ENCODE measurements at places on chromosomes 1 and 21. TPM values are rescaled to one million over a fixed set of nuclear protein-coding genes. Genes with fewer than 3 reads are reported as not detected.

Gene CELA2B
- 0.78 TPM for total RNA-seq

Gene SV2A
- total RNA-seq: 4.0 TPM

Gene ID3
- total RNA-seq: 21.1 TPM

Gene PLEKHN1
- total RNA-seq: 0.24 TPM

Gene OVAAL
- 4.1 TPM for total RNA-seq

Gene ILDR2
- 0.13 TPM for total RNA-seq

Gene ASCL5
- not detected for total RNA-seq

DNA sequence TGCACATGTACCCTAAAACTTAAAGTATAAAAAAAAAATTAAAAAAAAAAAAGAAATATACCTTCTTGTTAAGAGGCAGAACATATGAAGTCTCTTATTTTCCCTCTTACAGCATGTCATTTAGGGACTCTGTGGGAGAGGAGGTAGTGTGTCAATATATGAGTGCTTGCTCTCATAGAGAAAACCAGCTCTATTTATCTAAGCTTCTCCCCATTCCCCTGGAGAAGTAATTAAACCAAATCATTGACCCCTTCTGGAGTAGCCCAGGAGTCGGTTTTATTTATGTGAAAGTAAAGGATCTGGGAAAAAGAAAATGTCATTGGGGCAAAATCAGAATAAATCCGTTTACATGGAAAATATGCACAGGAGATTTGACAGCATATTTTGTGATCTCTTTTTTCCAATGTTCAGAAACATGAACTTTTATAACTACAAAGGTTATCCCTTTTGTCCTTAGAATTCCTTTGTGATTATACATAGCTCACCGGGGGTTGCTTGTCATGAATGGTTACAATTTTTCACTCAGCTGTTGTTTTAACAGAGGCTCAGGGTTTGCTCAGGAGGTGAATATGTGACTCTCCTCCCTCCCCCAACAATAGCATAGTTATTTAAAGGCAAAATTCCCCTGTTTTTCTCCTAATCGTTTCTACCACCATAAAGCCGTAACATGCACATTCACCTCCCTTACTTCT lies 114.5 kb upstream of the C1orf21 start:
- DNase-seq: peak; percentile 20

GRCh38 chr1:39508857-39509305 lies 17.4 kb downstream of the BMP8A start:
- DNase-seq: peak; percentile 88

DNA sequence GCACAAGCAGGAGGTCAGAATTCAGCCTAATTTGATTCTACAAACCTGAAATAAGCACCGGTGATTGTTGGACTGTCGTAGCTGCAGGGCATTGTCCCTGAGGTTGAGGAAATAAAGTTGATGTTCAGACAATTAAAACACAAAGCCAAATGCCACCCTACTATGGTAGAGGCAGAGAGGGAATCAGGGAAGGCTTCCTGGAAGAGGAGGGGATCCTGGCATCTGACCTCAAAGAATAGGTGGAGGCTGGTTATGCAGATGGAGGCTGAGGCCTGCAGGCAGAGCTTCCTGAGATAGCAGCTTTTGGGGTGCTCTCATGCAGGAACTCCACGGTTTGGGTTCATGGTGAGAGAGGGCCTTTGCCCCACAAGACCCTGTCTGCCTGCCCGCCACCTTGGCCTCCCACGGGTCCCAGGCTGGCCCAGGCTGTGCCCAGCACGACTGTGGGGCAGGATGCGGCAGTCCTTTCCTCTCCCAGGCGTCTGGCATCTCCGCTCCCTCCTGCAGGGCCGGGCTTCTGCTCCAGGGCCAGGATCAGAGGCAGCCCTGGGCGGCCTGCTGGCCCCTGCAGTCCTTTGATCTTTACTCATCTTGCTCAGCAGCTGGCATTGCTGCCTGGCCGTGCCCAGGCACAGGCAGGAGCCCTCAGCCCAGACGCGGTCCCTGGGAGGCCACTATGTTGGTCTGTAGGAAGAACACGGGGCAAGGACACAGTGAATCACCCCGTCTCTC lies 134.1 kb upstream of the VAMP3 start:
- no peak for DNase-seq

- no peak for DNase-seq
Measured at GRCh38 chr1:235613602-235614001, 36.0 kb downstream of the GNG4 start.

- DNase-seq: no peak
Measured at GRCh38 chr1:65827346-65827745, 34.7 kb downstream of the PDE4B start.

GRCh38 chr1:15394258-15394690 lies 15.4 kb upstream of the EFHD2 start:
- no peak for DNase-seq

DNA sequence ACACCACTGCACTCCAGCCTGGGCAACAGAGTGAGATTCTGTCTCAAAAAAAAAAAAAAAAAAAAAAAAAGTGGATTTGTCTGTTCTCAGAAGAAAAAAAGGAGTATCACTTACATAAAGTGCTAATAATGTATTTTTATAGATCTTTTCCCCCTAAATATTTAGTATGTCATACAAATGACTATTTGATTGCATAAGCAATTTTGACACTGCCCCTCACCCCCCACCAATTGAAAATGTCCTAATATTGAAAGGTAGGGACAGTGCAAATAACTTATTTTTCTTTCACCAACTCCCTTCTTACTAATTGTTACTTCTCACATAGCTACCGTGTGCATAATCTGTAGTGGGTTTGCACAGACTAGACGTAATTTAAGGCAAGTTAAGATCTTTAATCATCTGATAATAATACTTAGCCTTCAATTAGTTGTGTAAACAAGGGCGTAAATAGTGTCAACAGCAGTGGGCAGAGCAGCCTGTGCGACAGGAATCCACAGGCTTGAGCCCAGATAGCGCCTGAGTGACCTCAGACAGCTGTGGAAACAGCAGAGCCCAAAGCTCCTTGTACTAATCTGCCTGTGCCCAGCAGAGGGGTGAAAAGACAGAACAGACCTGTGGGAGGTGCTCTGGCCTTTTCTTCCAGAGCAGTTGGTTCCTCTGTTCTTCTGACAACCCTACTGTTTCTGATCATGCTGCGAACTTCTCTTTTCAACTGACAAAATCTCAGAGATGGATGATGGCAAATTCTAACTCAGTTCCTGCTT lies 4.5 kb upstream of the IER5 start:
- DNase-seq: peak; percentile 85

DNA sequence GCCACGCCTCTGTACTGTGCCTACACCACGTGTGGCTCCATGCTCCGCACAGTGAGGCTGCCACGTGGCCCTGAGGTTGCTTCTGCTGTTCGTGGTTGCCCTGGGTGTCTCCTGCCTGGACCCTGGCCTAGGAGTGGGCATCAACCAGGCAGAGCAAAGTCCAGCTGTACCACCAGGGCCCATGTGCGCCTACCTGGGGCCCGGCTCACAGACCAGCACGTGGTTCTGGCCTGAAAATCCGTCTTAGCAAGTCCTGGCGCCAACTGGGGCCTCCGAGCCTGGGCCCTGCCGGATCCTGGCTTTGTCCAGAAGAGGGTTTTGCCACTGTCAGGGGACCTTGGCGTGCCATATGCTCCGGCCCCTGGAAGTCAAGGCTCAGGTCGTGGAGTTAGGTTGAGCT lies 107.1 kb upstream of the TTC34 start:
- no peak for DNase-seq

DNA sequence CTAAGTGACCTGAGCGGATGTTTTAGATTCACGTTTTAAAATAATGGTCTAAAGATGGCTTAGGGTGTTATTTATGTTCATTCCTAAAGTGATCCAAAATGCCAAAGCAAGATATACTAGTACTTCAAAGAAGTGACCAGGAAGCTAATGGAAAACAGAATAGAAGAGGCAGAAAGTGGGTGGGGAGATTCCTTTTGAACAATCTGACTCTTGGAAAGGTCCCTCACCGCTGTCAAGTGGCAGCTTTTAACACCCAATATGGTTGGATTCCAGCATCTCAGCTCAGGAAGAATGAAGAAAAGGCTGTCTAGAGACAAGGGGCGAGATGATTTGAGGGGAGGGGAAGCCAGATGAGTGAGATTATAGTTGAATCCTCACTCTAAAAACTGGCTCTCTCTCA lies 90.3 kb downstream of the SCMH1 start:
- DNase-seq: no peak

All from myocyte (in vitro differentiated cells).